Activated T-helper 17 cell treated with anti-CD3 and anti-CD28 coated beads, Interleukin-2, amount 50 U/mL, for 72 hours (primary cell): ENCODE measurements at places on chromosomes 16 and 17.
A peak's percentile ranks its signal among the peaks of the same experiment; 100 is the strongest.

- ATAC-seq: no peak
These were observed 58.7 kb downstream of the RTN4RL1 start for GRCh38 chr17:1966274-1967086.

- ATAC-seq: no peak
These were observed 193.3 kb downstream of the ZNF423 start for GRCh38 chr16:49662569-49662968.

GRCh38 chr17:68418876-68419275, 38.4 kb downstream of the WIPI1 start:
- no peak for ATAC-seq

GRCh38 chr16:17107450-17107849, 363.3 kb downstream of the XYLT1 start:
- no peak for ATAC-seq

- ATAC-seq: no peak
These were observed 12.5 kb downstream of the NTAN1 start for GRCh38 chr16:15043344-15043743.

DNA sequence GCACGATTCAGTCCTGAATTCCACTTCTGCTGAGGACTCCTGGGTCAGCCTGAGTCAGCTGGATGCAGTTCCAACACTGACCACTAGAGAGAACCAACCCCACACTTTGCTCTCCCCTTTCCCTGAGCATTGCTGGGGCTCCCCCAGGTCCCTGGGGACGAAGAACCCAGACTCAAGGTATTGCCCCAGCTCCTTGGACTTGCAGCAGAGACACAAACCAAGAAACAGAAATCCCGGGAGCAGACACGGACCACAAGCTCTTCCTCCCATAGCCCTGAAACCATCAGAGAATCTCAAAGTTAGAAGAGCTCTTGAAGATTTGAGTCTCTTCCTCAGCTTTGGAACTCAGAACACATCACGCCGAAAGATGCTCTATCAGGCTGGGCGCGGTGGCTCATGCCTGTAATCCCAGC, 678 bp upstream of the GH1 start:
- ATAC-seq: peak; percentile 98

DNA sequence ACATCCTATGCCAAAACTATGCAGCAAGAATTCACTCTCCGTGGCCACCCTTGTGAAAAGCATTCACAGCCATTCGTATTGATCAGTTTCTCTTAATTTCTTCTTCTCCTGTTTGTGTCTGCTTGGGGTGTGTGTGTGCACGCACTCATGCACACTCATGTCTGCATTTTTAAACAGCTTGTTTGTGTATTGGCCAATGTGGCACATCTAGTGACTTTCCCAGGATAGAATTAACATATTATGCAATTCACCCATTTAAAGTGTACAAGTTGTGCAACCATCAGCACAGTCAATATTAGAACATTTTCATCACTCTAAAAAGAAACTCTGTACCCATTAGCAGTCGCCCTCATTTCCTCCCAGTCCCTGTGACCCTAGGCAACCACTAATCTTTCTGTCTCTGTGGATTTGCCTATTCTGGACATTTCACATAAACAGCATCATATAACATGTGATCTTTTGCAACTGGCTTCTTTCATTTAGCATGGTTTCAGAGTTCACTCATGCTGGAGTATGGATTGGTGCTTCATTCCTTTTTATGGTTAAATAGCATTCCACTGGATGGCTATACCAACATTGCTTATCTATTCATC, 20.1 kb downstream of the IRX3 start:
- ATAC-seq: no peak

DNA sequence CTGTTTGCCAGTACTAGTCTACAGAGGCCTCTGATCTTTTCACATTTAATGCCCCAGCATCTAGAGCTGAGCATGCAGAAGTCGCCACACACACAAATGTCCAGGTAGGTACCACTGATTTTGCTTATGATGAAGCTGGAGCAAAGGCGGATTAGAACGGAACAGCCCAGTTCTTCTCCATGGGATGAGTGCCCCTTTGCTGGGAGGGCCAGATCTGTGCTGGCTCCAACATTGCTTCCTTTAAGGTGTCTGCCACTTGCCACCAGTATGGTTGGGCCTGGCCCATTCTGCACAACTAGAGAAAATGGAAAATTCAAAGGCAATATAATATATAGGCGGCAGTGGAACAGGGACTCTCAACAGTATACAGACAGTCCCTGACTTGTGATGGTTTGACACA, 2.2 kb upstream of the MNT start:
- ATAC-seq: no peak

GRCh38 chr17:67525239-67526135, 148.4 kb downstream of the PITPNC1 start:
- no peak for ATAC-seq

DNA sequence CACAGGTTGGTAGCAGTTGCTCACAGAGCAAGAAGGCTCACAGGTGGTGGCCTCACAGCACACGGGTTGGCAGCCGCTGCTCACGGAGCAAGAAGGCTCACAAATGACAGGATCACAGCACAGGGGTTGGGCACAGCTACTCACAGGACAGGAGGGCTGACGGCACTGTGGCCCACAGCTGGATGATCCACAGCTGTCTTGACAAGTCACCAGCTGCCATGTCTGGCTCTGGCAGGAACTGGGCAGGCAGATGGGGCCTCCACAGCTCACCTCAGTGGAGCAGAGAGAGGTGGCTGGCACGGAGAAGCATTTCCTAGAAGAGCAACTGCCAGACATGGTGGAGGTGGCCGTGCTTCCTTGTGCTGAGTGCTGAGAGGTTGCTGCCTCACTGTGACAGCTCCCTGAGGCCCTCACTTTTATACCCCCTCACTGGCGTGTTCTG, at the start of gene KRTAP16-1:
KRTAP16-1 (minus strand) TSS at position 392 of the 442 bp plus-strand sequence; CDS start at position 336, 56 bp downstream.
- ATAC-seq: peak; percentile 75

DNA sequence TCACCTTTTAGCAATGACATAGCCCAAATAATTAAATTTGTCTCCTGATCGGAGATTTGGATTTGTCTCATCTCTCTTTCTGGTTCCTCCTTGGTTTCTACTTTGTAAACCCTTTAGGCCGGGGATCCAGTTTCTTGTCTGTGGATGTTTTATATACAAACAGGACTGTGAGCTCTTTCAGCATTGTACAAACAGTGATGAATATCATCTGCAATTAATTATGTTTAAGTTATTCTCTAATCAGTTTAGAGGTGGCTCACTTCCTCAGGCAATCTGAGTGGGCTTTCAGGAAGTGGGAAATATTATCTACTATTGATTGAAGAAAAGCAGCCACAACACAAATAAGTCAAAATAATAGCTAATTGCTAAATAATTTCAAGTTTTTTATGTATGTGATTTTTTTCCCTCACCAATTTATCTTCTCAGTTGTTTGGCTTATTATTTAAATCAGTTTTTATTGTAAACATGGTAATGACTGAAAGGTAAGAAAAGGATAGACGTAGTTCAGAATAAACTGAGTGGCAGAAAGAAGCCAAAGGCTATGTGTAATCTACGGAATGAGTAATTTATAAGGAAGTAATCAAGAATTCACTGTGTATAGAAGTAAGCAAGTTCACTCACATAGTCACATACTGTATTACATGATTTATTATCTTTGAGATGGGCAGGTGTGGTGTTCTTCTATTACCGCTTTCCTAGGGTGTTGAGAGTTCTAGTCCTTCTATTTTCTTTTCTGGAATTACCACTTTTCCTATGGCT, 3.4 kb upstream of the ABCC11 start:
- ATAC-seq: no peak

- ATAC-seq: peak; percentile 88
These were observed 8.2 kb downstream of the RHBDF2 start for GRCh38 chr17:76492989-76493501.

DNA sequence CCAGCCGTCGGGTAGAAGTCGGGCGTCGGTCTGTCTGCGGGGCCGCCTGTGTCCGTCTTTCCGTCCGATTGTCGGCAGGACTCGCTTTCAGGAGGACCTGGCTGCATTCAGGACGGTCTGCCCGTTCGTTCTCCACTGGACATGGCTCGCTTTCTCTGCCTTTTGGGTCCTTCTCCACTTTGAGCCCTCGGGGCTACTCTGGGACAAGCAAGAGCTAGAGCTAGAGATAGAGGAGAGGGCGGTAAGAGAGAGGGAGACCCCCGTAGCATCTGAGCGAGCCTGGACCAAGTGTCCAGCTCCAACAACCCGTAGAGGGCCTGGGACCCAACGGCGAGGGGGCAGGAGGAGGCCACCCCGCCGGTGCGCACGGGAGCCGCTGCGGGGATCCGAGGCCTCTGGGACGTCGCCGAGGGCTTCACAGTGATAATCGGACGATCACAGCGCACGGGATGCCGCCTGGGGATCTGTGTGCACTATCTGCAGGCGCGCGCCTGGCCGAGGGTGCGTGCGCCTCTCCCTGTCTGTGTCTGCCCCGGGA, 4.5 kb downstream of the TBX4 start:
- peak; percentile 16 for ATAC-seq

GRCh38 chr16:50581845-50582244, 33.6 kb downstream of the NKD1 start:
- no peak for ATAC-seq

DNA sequence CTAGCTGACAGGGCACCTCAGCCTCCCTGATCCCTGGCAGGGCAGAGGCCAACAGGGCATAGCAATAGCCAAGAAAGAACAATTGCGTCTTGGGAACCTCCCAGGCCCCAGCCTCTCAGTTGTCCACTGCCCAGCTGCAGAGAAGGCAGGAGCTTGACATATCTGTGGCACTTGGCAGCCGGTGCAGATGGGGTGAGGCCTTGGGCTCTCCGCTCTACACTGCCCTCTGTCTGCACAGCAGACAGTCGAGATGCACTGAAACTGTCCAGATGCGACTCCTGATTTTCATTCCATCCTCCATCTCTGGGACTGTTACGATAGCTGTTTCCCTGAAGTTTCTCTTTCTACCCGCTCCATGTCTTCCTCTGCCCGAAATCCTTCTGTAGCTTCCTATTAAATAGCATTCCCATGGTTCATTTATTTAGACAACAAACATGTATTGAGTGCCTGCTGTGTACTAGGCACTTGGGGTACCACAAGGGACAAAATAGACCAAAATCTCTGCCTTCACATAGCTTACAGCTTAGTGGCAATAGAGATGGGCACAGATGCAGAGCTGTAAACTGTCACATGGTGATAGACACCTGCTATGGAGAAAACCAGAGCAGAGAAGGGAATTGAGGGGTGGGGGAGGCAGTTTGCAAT, 3.3 kb downstream of the POLR3E start:
- ATAC-seq: no peak

GRCh38 chr17:16319969-16320368, 33.3 kb downstream of the CENPV start:
- no peak for ATAC-seq

GRCh38 chr17:71338396-71338795, 782.4 kb upstream of the SOX9 start:
- ATAC-seq: no peak

DNA sequence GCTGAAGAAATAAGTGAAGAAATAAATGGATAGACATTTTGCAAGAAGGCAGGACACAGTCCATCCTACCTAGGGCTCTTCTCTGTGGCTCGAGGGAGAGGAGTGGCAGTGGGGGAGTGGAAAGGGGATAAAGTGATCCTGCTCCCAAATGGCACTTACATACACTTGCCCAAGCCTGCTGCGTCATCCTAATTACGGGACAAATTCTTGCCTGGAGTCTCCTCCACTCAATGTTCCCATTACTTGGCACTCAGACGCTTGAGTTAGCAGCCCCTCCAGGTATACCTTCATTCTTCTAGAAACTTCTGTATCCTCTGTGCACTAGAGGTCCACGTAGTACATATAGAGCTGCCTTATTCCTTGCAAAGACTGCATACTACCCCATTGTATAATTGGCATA, 15.7 kb upstream of the MAP3K14 start:
- ATAC-seq: no peak

DNA sequence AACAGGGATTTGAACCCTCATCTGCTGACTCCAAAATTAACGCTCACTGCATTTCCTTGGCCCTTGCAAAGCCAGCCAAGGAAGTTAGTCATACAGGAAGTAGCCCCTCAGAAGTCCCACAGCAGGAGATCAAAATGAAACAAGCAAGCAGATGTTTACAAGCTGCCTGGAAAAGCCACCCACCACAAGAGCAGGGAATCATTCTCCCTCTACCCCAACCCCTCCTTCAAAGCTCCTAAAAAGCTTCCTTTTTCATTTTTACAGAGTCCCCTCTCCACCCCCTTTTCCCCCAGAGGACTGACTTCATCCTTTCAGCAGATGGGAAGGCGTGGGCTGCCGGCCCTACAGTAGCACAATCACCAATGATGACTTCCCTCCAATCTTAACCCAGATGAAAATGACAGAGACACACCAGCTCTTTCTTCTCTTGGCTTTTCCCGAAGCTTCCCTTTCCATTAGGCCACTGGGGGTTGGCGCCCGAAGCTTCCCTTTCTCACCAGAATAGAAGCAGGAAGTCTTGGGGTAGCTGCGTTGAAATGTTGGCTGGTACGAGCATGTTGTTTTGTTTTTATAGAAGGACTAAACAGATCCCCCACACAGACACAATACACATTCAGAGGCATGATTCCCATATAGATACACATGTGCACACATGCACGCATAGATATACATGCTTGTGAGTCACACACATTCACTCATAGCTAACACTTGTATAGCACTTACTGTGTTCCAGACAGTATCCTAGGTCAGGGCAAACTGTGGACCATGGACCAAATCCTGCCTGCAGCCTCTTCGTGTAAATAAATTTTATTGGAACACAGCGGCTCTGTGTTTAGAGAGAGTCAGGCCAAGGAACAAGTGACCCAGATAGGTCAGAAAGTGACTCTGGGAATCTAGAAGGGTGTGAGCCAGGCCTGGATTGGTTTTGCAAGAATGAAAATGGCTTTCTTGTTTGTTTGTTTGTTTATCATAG, 17.4 kb downstream of the ITPRIPL2 start:
- peak; percentile 14 for ATAC-seq
